ENCODE measurements at places on chromosomes 2 and 18.

DNA sequence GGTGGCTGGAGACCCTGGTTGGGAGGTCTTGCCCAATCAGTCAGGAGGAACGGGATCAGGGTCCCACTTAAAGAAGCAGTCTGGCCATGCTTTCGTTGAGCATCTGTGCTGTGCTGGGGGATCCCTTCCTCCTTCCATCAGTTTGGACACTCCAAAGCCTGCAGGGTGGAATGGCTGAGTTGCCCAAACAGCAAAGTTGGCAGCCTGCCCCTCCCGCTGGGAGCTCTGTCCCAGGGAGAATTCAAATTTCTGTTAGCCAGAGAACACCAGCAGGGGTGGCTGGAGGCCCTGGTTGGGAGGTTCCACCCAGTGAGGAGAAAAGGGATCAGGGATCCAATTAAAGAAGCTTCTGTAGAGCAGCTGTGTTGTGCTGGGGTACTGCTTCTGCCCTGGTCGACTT is 96.9 kb upstream of the CTAGE1 start:
- DNase-seq = no peak

DNA sequence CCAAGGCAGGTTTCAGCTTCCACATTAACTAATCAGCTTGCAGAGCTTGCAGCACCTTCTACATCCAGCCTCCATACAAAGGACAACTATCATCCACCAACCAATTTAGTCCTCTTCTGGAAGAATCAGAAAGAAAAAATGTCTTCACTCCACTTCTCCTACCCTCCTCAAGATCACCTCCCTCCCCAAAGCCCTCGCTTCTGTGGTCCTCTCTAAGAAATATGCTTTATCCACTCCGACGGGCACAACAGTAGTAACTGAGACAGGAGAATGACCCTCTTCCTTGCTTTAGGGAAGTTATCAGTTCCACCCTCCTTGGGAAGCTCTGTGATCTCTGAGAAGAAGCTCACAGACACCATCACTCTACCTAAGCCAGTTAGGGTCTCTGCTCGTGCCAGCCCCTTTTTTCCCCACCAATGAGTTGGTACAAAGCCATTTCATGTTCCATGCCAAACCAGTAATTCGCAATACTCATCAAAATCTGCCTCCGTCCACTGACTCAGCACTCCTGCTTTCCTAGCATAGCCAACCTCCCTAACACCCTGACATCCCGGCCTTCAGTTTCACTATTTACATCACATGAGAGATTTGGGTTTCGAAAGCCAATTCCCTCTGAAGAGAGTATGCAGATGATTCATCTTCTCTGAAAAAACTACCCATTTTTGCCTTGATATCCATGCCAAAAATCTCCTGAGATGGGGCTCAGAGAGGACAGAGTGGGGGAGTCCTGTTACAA is 114.1 kb upstream of the PKDCC start:
- no peak for DNase-seq

DNA sequence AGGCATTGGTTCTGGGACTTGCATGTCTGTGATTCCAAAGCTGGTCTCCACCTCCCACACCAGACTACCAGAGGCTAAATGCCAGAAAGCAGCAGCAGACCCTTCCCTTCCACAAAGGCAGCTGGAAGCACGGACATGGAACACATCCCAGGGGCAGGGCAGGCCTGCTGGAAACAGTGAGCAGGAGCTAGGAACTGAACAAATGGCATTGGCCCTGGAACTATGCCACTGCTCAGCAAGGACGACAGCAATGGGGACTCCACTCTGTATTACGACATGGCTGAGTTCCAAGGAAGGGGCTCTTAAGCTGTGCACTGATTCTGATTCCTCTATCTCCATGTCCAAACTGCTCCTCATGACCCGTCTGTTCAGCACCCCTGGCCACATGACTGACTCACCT is 77.8 kb upstream of the TFCP2L1 start:
- DNase-seq = no peak

DNA sequence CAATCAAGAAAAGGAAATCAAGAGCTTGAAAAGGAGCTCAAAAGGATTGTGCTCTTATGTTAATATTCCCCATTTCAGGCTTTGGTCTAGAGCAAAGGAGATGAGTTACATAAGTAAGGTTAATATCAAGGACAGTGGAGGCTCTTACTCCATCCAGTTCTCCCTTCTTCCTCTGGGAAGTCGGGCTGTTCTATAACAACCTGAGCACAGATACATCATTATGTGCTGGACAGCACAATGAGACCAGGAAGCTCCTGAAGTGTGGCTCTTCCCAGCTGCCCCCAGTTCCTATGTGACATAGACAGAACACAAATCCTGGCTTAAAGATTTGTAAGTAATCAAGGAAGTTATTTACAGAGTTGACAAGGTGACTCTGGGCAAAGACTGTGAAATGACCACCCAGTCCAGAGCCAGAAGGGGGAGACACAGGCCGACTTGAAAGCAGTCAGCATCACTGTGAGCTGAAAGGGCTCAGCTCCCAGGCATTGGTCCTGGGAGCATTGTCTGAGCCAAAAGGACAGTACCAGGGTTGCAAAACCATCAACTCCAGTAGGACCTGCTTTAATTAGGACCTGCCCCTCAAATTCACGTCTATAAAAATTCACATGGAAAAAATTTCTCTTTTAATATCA is 917.6 kb upstream of the ACVR2A start:
- no peak for DNase-seq

- DNase-seq = no peak
Measured at GRCh38 chr18:44594799-44595467, 85.8 kb upstream of the SETBP1 start.

DNA sequence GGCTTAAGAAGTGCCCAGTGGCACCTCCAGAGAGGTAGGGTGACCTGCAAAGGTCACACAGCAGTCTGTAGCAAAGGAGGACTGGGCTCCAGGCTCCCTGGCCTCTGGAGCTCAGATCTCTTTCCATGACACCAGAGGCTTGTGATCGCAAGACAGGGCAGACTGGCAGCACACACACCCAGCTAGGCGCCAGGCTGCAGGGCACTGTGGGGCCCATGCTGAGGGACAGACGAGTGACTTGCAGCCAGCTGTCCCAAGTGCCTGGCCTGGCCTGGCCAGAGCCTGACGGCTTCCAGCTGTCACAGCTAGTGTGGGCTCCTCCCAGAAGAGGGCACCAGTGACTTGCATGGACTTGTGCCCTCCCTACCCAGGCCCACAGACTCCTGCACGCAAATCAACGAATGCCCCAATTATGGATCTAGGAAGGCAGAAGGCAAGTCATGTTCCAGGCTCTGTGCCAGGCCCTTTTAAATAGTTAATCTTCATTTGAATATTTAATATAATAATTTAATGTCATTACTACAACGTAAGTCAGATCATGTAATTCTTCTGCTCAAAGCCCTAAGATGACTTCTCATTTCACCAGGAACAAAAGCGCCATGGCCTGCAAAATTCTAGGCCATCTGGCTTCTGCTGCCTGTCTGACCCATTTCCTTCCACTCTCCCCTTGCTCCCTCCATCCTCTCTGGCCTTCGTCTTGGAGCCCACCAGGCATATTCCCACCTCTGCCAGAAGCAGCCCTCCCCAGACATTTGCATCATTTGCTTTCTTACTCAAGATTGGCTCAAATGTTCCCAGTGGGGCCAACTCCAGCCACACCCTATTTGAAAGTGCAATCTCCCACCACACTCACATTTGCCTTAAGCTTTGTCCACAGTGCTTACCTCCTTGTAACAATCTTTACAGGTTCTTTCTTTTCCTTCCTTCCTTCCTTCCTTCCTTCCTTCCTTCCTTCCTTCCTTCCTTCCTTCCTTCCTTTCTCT is 3.7 kb upstream of the SPEG start:
- DNase-seq = no peak

DNA sequence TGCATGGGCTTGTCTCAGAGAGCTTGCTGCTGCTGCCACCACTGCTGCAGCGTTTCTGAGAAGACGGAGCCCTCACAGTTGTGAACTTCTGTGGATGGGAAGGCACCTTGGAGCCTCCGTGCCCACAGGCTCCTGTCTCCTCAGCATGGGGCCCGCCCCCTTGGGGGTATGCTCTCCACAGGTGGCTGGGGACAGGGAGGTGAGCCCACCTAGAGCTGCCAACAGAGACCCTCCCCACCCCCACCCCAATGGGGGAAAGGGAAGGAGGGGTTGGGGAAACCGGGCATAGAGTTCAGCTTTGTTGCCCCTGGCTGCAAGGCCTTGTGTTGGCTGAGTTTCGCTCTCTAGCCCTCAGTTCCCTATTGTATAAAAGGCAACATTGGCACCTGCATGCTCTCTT is 76.1 kb downstream of the INPP4A start:
- DNase-seq = no peak

GRCh38 chr2:23850564-23851256 is 76.2 kb downstream of the ATAD2B start:
- DNase-seq = no peak

DNA sequence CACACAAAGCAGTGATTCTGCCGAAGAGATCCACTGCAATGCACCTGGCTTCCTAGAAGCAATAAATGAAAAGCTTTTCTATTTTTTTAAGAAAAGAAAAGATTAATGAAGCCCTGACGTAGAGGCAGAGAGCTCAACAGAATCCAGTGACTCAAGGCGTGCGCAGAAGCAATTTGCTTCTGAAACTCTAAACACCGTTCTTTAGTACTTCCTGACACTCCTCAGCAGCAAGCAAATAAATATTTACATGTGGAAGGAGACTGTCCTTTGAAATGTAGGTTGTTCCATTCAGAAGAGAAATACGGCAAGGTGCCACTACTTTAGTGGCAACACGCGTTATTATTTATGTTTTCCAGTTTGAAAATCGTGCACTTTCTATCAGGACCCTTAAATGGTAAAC is 126.2 kb upstream of the ZNF516 start:
- DNase-seq = no peak

DNA sequence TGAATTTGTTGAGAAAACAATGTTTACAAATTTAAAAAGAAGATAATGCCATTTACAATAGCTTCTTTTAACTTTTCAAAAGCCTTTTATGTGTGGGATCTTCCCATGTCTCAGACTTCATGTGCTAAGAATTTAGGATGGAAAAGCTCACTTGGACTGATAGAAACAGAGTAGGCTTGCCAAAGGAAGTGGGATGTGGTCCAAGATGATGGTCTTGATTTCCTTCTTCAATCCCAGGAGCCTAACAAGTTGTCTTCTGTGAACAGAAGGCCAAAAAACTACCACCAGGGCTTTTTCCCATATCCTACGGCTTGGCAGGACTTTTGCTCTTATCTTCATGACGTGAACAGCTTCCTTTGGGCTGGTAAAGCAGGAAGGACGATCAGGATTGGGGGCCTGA is 9.5 kb downstream of the CXCR4 start:
- no peak for DNase-seq

DNA sequence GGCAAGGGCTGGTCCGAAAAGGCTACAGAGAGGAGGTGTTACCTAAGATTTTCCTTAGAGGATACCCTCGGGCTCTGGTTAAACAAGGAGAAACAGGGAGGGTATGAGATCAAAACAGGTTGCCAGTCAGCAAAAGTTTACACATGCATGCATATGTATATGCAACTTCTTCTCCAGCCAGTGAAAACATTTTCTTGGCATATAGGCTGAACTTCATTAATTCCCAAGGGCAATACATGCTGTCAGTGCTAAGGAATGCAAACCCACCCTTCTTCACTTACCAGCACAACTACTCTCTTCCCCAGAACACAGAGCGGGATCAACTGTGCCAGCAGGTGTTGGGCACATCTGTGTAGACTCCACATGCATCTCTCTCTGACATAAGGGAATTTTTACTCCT is 176.0 kb downstream of the GFPT1 start:
- no peak for DNase-seq

DNA sequence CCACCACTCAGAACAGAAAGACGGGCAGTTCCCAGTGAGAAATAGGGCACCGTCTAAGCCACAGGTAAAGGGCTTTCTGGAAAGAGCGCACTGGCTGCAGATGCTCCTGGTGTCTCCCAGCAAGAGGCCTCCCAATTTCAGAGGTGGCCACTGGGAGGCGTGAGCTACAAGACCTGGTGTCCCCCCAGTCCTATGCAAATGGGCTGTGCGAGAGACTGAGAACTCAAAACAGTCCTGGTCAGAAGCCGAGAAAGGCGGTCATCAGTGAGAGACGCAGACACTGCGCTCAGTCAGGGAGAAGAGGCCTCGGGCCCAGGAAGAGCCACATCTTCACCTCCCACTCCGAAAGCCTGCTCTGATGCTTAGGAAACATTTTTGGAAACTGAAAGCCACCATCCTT is 179.5 kb downstream of the EIPR1 start:
- no peak for DNase-seq

DNA sequence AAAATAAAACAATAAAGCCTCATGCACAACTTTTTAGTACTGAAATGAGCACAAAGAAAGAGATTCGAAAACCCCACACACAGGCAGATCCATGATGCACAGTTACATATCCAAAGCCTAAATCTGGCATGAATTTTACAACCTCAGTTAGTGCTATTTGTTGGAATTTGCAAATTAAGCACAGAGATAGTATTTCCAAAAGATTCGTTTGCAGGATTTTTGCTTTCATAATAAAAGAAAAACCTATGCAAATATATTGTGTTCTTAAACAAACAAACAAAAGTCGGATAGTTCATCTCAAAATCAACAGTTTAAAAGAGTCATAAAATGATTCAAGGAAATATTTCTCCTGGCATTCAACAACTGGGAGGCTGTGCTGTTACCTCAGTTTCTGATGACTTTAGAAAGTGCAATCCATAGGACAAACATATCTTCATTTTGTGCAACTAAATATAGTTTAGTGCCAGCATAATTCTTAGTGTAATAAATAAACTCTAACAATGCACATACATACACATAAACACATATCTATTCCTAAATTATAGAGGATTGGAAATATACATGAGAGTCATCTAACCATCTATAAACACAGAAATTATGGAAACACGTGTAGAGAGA is 10.8 kb downstream of the PAX3 start:
- no peak for DNase-seq

GRCh38 chr2:195016841-195017240 is 640.2 kb upstream of the SLC39A10 start:
- DNase-seq = no peak

DNA sequence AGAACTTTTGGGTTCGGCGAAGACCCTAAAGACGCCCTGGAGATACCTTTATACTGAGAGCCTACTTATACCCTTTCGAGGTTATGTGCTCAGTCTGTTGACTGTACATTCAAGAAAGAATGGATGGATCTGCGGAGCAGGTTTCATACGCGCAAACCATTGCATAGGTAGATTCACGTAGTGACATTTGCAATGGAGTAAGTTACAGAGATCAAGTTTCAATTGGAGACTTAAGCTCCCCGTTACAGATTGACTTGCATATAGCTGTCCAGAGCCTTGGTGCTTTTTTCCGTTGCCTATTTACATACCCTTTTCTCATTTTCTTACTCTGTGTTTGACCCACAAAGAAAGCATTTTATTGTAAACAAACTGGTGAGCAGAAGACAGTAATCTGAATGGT is 923 bp downstream of the PSMD1 start:
- no peak for DNase-seq

DNA sequence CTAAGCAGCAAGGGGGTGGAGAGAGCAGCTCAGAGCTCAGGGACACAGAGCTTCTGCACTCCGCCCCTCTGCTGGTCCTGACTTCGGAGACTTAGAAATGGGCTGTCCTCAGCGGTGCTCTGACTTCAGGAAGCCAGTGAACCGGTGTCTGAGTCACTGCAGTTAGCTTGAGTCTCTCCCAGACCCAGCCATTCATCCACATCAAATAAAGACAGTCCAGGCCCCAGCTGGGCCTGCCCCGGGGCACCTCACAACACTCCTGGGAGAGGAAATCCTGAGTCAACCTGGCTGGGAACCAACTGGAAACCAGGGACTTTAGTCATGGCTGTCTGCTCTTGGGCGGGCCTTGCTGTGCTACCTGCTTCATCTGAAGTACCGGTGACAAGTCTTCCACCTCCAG is 5.4 kb upstream of the ITGB6 start:
- DNase-seq = no peak
